ENCODE measurements at places on chromosomes 4 and X. TPM values are rescaled to one million over a fixed set of nuclear protein-coding genes. Genes with fewer than 3 reads are reported as not detected.

DNA sequence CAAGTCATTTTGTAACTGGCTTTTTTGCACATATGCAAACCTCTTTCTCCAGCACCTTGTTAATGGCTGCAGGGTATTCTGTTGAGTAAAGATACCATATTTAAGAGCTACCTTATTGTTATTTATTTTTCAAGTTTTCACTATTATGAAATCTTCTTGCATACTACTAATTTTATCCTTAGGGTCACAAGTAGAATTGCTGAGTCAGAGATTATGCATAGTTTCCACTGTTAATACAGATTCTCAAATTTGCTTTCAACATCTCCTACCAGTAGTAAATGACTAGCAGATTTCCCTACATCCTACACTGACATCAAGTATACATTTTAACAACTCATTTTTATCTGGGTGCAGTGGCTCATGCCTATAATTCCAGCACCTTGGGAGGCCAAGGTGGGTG, 112.6 kb downstream of the RELL1 start:
- no peak for ATAC-seq

DNA sequence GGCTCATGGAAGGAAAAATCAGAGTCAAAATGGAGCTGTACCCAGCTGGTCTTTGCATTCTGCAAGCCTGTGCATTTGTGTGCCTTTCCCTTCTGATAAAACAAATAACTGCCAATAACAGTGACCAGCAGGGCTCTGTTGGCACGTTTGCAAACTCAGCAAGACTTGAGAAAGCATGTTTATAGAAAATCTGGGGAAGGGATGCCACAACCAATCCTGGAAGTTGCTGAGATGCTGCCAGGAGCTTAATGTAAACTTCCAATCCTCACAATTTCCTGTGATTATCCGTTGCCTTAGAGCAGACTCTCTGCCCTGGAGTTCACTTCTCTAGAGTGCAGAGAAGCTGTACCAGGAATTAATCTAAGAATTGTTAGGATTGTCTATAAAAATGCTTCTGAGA, 6.9 kb upstream of the ANXA3 start:
- ATAC-seq, result no peak

GRCh38 chr4:7719354-7720174, 220.1 kb downstream of the AFAP1 start:
- peak; percentile 60 for ATAC-seq

GRCh38 chr4:101865501-101866062, 75.1 kb downstream of the BANK1 start:
- no peak for ATAC-seq

Gene FAM184B
- total RNA-seq, result not detected

Gene IQCM
- not detected for total RNA-seq

Gene ELF4
- 25.6 TPM for total RNA-seq

Gene TMPRSS11F
- not detected for total RNA-seq

GRCh38 chr4:531076-531475, 32.1 kb downstream of the PIGG start:
- ATAC-seq, result no peak

Gene TBX22
- not detected for total RNA-seq

Gene MAGEB2
- not detected for total RNA-seq

DNA sequence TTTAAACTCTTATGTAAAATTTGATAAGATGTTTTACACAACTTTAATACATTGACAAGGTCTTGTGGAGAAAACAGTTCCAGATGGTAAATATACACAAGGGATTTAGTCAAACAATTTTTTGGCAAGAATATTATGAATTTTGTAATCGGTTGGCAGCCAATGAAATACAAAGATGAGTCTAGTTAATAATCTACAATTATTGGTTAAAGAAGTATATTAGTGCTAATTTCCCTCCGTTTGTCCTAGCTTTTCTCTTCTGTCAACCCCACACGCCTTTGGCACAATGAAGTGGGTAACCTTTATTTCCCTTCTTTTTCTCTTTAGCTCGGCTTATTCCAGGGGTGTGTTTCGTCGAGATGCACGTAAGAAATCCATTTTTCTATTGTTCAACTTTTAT, at the start of gene ALB:
ALB (plus strand) TSS at position 246 of the 400 bp plus-strand sequence; CDS start at position 287, 41 bp downstream.
- no peak for ATAC-seq

DNA sequence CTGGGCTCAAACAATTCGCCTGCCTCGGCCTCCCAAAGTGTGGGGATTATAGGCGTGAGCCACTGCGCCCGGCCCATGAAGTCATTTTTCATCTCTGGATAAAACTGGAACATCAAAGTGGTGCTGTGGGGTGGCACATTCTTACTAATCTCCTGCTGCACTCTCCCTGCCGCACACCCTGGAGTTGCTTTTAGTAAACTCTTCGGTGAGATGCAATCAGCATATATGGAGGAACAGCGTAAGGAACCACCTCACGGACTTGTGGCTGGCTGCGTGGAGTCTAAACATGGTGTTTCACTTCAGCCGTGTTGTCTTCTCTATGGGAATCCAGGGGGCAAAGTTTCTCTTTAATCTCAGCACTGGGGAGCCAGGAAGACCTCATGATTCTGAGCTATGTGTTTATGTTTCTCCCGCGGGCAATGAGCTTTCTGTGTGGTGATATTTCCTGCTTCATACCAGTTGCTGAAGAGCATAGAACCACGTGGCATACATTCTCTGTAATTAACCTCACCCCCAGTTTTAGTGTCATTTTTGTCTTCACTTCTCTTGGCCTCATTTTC, 2.1 kb upstream of the RHOH start:
- peak; percentile 52 for ATAC-seq

Gene TIGD4
- total RNA-seq, result 0.21 TPM

- peak; percentile 35 for ATAC-seq
Measured at GRCh38 chr4:173482330-173482931, 47.6 kb downstream of the HAND2 start.

DNA sequence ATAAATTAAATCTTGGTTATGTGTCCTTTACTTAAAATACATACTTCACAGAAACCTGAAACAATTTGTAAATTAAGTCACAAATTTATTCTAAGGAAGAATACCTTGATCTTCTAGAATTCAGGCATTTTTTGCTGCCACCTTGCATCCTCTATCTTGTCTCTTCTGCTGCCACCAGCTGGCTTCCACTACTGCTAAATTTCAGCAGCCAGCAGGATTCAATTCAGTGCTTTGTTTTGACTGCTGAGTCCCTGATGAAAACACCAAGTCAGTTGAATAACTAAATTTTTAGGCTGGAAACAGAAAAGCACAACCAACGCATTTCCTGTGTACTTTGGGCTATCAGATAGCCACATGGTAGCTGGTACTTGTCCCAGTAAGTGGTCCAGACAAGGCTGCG, 2.4 kb upstream of the MBTPS2 start:
- no peak for ATAC-seq

DNA sequence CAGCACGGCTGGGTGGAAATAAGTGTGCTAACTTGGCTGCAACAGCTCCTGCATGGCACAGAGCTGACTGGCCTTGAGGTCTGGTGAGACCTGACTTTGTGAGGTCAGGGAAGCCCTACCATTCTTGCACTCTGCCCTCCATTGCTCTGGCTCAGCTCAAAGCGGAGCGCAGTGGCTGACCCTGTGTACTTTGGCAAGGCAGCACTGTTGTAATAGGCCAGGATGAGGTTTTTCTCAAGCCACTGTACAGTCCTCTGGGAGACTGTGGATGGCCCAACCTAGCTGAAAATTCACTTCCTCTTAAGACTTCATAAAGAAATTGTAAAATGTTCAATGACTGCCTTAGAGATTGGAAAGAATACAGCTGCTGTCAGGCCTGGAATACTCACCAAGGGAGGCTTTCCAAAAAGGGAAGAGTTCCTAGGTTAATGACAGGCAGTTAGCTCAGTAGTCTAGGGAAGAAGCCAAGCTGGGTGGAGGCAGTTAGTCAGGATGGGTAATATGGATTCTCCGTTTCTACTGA, 129.8 kb downstream of the GUCY2F start:
- no peak for ATAC-seq

Gene FRYL
- total RNA-seq, result 75.0 TPM

Gene CXCL8
- total RNA-seq, result 11.9 TPM

Gene MAML3
- 0.98 TPM for total RNA-seq

- no peak for ATAC-seq
Measured at GRCh38 chr4:74716436-74716765, 77.9 kb downstream of the BTC start.

Gene PPP3CA
- 14.6 TPM for total RNA-seq

DNA sequence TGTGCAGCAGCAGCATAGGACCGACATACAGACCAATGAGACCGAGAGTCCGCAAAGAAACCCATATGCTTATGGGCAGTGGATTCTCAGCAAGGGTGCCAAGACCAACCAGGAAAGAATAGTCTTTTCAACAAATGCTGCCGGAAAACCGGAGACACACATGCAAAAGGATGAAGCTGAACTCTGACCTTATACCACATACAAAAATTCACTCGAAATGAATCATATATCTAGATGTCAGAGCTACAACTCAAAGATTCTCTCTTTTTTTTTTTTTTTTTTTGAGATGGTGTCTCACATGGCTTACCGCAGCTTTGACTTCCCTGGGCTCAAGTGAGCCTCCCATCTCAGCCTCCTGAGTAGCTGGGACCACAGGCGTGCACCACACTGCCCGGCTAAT, 16.0 kb upstream of the MXD4 start:
- no peak for ATAC-seq

GRCh38 chr4:77911842-77912450, 49.3 kb downstream of the MRPL1 start:
- no peak for ATAC-seq

Gene DDIT4L
- total RNA-seq, result 3.5 TPM

GRCh38 chr4:172168888-172169287, 355.7 kb downstream of the GALNTL6 start:
- no peak for ATAC-seq

- peak; percentile 87 for ATAC-seq
Measured at GRCh38 chr4:184288451-184289178, 70.9 kb upstream of the ENPP6 start.

GRCh38 chr4:17667253-17667652, 52.8 kb downstream of the MED28 start:
- ATAC-seq, result no peak

Gene KLHL4
- total RNA-seq, result not detected

- peak; percentile 72 for ATAC-seq
Measured at GRCh38 chr4:40924096-40924792, 174.5 kb downstream of the NSUN7 start.

Gene TLR10
- 0.19 TPM for total RNA-seq

DNA sequence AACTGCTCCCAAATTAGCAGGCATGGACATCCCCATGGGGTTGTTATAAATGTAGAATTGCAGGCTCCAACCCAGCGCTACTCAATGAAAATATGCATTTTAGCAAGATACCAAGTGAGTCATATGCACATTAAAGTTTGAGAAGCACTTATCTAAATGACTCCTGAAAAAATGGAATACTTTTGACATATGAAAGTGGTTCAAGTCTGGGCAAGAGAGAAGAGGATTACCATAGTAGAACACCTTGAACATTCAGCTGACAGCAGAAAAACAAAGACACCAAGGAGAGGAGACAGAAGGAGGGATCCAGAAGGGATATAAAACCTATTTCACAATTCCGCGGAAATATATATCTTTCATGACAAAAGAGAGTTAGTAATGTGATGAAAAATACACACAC, 63.2 kb upstream of the CT83 start:
- ATAC-seq, result no peak

- ATAC-seq, result no peak
Measured at GRCh38 chrX:34654696-34655490, 2.2 kb downstream of the TMEM47 start.

Gene DIPK2B
- 0.11 TPM for total RNA-seq

Gene FGFRL1
- total RNA-seq, result 16.7 TPM

Gene MAGEA4
- not detected for total RNA-seq

Gene TRPC5OS
- total RNA-seq, result not detected

Gene SUPT20HL2
- total RNA-seq, result not detected

GRCh38 chrX:1491851-1492349, 39.2 kb upstream of the ASMTL start:
- peak; percentile 90 for ATAC-seq

Gene VCX2
- not detected for total RNA-seq

Gene RBM46
- not detected for total RNA-seq
